ENCODE measurements at places on chromosomes 13 and 19. TPM values are rescaled to one million over a fixed set of nuclear protein-coding genes. Genes with fewer than 3 reads are reported as not detected.

DNA sequence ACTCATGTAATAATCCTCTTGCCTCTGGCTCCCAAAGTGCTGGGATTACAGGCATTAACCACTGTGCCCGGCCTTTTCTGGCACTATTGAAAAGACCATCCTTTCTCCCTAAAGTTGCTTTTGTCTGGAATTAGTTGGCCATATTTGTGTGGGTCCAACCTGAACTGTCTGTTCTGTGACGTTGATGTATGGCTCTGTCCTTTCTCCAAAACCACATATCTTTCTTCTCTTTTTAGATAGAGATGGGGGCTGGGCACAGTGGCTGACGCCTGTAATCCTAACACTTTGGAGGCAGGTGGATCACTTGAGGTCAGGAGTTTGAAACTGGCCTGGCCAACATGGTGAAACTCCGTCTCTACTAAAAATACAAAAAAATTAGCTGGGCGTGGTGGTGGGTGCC is 17.9 kb downstream of the DNM2 start:
- no peak for DNase-seq

- DNase-seq: no peak
Measured at GRCh38 chr19:43495082-43495481, 9.5 kb downstream of the PHLDB3 start.

DNA sequence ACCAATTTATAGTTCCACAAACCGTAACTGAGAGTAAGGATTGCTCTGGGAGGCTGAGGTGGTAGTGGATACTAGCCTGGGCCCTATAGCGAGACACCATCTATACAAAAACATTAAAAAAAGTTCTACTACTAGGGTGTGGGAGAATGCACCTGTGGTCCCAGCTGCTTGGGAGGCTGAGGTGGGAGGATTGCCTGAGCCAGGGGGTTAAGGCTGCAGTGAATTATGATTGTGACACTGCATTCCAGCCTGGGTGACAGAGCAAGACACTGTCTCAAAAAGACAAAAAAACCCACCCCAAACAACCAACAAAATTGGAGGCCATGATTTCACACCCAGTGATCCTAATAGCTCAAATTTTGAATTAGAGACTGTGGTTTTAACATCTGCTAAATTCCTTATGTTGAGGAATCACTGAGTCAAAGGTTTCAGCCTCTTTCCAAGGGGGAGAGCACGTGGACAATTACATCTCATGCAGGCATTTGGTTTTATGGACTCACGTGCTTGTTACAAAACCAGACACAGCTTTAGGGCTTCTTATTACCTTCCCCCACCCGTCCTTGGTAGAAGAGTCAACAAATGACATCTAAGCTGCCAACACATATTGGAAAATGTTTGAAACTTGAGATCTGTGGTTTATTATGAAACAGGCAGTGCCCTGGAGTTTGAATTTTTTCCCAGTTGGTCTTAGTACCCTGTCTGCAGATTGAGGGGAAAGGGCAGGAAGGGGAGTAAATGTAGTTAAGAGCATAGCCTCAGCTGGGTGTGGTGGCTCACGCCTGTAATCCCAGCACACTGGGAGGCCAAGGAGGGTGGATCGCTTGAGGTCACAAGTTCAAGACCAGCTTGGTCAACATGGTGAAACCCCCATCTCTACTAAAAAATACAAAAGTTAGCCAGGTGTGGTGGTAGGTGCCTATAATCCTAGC is 18.5 kb downstream of the CYP2A6 start:
- peak; percentile 93 for DNase-seq

- DNase-seq: no peak
Measured at GRCh38 chr13:60047918-60048317, 115.8 kb downstream of the DIAPH3 start.

- DNase-seq: no peak
Measured at GRCh38 chr19:40599902-40600569, 1.1 kb upstream of the LTBP4 start.

GRCh38 chr13:114154476-114154875 is 22.1 kb upstream of the RASA3 start:
- no peak for DNase-seq

- peak; percentile 52 for DNase-seq
Measured at GRCh38 chr13:28877408-28877807, 57.3 kb downstream of the MTUS2 start.

DNA sequence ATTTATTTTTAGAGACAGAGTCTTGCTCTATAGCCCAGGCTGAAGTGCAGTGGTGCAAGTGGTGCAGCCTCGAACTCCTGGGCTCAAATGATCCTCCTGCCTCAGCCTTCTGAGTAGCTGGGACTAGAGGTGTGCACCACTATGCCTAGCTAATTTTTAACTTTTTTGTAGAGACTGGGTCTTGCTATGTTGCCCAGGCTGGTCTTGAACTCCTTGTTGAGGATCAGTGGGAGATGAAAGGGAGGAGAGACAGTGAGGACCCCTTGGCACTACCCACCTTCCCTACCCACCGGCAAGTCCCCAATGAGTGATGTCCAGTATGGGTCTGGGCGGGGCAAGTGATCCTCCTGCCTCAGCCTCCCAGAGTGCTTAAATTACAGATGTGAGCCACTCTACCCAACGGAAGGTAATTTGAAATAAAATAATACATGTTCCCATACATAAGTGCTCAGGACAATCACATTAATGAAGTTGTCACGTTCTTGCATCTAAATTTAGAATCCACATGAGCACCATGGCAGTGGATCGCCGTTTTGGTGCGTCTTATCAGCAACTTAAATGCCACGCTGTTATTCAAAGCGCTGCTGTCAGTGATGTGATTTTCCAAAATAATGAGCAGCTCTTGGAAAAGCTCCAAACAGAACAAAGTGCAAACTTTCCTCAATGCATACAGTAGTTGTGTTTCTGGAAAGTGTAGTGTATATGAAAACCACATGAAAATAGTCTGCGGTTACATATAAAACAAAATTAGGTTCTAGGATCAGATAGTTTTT is 5.9 kb upstream of the ARL11 start:
- DNase-seq: no peak

DNA sequence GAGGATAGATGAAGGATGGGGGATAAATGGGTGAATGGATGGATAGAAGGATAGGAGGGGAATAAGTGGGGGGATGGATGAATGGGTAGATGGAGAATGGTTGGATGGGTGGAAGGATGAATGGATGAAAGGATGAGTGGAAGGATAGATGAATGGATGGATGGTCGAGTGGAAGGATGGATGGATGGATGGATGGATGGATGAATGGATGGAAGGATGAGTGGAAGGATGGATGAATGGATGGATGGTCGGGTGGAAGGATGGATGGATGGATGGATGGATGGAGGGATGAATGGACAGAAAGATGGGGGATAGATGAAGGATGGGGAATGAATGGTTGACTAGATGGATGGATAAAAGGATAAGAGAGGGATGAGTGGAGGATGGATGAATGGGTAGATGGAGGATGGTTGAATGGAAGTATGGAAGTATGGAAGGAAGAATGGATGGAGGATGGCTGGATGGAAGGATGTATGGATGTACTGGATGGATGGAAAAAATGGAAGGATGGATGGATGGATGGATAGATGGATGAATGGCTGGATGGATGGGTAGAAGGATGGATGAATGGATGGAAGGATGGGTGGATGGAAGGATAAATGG is 42.0 kb downstream of the FBN3 start:
- DNase-seq: no peak

- DNase-seq: no peak
Measured at GRCh38 chr13:39776439-39776838, 121.0 kb downstream of the COG6 start.

DNA sequence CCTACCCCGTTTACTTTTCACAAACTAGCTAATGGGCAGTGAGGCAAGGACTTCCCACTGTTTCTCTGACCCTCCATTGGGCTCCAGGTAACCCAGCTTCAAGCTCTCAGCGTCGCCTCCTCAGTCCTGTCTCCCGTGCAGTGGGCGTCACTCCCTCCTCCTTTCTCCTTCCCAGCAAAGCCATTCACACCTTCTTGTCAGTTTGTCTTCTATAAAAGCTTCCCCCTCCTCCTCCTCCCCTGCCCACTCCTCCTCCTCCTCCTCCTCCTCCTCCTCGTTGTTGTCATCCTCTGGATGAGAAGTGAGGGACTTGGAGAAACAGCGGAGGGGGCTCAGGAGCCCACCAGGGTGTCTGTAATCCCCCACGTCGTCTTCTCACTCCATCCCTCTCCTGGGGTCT is 1.7 kb upstream of the GALP start:
- DNase-seq: no peak

GRCh38 chr19:1408300-1409203 is 1.2 kb downstream of the DAZAP1 start:
- peak; percentile 56 for DNase-seq

GRCh38 chr13:52707375-52707774 is 32.2 kb downstream of the CNMD start:
- DNase-seq: no peak

GRCh38 chr19:9645472-9645871 is 24.4 kb upstream of the ZNF561 start:
- DNase-seq: no peak

GRCh38 chr19:40341601-40342482 is 6.4 kb downstream of the C19orf47 start:
- no peak for DNase-seq

DNA sequence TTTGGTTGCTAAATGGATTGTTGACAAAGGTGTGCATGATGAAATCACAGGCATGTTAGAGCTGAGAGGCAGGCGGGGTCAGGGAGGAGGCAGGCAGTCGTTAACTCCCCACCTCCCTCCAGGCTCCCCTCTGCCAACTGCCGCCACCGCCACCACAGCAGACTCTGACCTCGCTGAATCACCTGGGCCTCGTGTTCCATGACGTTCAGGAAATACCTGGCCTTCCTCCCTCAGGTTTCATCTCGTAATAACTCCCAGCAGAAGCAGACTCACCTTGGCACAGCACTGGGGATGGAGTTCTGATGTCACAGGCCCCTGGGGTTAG is 198.5 kb downstream of the KATNAL1 start:
- peak; percentile 50 for DNase-seq

DNA sequence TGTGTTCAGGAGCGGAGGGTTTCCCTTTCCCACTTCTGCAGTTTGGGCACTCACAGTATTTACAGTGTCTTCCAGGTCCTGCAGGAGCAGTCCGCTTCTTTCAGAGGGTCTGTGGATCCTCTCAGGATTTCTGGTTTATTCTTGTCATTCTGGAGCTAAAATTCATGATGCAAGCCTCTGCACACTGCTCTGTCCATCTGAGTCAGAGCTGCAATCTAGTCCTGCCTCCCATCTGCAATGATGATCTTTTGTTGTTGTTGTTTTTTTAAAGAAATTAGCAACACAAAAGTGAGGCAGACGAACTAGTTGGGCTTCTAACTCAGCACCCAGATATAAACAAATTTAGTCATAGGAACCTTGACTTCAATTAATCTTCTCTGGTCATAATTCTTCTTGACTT is 86.5 kb downstream of the DLEU7 start:
- DNase-seq: peak; percentile 27

DNA sequence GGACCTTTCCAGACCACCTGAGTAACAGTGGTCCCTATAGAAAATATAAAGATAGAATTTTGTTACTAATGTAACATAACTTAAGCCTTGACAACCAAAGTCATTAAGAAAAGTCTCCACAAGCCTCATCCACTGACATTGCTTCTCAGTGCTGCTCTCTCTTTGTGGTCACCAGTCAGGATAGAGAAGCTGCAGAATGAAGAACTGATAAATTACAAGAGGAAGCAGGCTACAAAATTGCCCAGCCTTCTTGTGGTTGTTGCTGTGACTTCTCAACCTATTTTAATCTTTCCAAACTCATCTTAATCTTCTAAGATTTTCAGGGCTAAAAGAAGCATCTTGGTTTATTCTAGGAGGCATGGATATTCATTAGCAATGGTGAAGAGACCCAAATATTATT is 343.8 kb downstream of the MZT1 start:
- no peak for DNase-seq

DNA sequence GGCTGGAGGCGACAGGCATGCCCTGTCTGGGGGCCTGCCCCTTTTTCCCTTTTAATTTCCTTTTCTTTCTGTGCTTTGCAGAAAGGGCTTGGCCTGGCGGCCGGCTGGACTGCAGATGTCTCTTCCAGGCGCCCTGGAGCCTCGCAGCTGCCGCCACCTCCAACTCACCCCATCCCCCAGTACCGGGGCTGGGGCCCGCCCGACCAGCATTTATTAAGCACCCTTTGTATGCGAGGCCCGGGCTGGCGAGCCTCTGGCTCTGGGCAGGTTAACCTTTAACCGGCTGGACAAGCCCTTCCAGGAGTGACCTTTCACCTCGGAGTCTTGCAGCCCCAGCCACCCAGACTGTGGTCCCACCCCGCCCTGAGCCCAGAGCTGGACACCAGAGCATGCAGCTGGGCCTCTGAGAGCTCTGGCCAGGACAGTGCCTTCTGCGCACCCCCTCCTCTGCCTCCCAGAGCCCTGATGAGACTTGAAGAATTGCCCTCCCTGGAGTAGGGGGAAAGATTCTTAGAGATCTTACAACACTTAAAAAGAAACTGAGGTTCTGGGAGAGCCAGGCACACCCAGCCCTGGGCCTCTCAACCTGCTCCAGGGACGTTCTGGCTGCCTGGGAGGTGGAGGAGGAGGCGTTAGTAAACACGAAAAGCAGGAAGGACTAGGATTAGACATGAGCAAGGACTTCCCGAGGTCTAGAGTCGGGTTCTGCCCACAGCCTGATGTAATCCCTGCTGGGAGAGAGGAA is 1.1 kb upstream of the NR2F6 start:
- DNase-seq: peak; percentile 78

- DNase-seq: no peak
Measured at GRCh38 chr13:44394658-44395057, 21.0 kb downstream of the SERP2 start.

- DNase-seq: no peak
Measured at GRCh38 chr19:28363254-28363653, 849.7 kb downstream of the UQCRFS1 start.

GRCh38 chr19:14830702-14831101 is 4.3 kb downstream of the OR7A5 start:
- DNase-seq: no peak

DNA sequence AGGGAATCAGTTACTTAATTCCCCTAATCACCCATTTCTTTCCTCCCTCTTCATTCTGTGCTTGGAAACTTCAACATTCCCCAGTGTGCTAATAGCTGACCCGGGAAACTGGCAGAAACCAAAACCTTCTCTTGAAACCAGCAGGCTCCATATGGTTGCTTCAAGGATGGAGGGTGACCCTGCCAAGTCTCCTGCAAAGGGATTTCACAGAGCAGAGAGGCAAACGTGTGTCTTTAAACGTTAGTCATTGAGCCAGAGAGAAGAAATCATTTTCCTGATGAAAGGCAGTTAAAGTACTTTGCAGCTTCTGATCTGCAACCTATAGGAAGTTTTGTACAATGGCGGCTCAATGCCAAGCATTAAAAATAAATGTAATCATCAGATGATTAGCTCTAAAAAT is 220.9 kb downstream of the POU4F1 start:
- no peak for DNase-seq

- DNase-seq: no peak
Measured at GRCh38 chr13:33352526-33352925, 67.0 kb upstream of the STARD13 start.

GRCh38 chr19:2101417-2102335 is 5.0 kb downstream of the IZUMO4 start:
- DNase-seq: no peak

Gene LILRB3
- total RNA-seq: 0.96 TPM

Gene ZNF562
- 35.9 TPM for total RNA-seq

Gene HAUS5
- 4.6 TPM for total RNA-seq

Gene SLC27A5
- 7.2 TPM for total RNA-seq

Gene CD79A
- not detected for total RNA-seq

Gene FUT3
- total RNA-seq: 4.8 TPM

Gene AZU1
- not detected for total RNA-seq

Gene TNFSF11
- 0.48 TPM for total RNA-seq

Gene KLK12
- not detected for total RNA-seq
